NCI-H82 (cell line): ENCODE measurements at places on chromosomes 12 and 14.

DNA sequence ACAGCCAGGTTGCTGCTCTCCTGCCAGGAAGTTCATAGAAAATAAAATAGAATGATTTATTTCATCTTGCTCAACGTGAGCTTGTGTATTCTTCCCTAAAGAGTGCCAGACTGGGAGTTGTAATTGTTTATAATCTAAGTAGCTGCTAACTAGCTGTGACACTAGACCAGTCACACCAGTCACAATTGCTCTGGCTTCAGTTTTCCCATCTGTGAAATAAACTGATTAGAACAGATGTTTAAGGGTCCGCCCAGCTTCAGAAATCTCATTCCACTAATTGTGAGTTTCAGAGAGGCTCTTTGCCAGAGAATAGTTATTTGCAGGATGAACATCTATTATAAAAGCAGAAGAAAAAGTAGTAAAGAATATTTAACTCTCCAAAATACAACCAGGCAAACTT lies 55.6 kb upstream of the ZDHHC17 start:
- peak; percentile 76 for DNase-seq

DNA sequence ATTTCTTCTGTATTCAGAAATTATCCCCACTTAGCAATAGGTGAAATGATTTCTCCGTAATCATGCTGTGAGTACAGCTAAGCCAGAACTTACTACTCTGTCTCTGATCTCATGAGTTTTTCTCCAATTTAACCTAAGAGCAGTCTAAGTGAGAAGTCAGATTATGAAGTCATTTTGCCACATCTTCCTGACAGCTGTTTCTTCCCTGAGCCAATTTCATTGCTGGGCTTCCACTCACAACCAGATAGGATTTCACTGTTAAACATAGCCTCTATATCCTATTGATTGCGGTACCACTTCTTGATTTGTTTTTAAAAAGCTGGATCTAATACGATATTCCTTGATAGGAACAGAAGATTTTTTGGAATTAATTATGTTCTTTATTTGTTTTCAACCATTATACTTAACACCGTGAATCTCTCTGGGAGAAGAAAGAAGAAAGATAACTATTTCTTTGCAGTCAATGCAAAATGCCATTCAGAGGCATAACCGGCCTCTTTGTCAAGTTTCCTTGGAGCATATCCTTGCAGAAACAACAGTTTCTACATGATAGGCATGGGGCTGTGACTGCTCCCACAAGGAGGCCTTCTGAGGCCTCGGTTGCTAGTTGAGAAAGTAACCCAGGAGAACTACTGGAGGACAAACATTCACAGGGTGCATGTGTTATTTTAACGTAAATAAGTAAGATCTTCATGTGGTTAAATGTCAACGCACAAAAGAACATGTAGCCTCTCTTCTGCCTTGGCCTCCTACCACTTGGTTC lies 212.2 kb downstream of the NPAS3 start:
- no peak for DNase-seq

- DNase-seq: no peak
Measured at GRCh38 chr14:70857496-70857890, 48.2 kb upstream of the MAP3K9 start.

GRCh38 chr12:75981247-75982168 lies 50.1 kb downstream of the PHLDA1 start:
- DNase-seq: no peak

- DNase-seq: no peak
Measured at GRCh38 chr12:19434538-19434937, 4.8 kb upstream of the AEBP2 start.
